ENCODE measurements at places on chromosomes 1 and 21. TPM values are rescaled to one million over a fixed set of nuclear protein-coding genes. Genes with fewer than 3 reads are reported as not detected.

DNA sequence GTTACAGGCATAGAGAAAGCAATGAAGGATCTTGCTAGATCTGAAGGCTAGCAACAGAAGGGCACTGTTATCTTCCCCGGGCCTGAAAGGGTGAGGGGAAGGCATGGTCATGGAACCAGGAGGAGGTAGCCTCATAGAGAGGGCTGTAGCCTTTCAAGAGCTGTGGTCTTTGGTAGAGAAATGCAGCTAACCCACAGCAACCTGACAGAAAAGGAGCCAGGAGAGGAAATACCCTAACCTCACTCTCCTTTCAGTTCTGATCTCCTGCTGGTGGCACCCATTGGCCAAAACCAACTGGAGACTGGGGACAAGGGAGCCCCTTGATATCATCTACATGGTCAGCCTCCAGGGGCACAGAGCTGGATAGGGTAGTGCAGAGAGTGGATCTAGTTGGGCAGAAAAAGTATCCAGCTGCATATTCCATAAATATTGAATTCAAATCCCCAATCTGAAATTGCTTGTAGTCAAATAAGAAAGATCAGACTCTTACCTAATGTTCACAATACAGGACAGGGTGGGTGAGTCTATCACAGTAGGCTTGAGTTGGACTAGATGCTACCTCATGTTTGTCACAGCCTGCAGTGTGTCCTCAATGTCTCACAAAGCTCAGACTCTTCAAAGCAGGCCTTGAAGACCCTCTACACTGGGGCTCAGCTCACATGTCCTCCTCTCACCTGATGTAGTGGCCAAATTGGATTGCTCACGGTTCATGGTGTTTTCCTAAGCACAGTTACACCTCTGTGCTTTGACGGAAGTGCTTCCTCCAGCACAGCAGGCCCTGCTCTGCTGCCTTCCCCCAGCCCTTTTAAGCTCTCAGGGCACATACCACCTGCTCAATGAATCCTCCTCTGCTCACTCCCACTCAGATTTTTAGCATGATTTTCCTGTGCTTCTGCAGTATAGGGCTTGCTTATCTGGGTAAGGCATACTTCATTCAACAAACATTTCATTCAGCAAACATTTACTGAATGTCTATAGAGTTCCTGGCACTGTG is 74.1 kb upstream of the JUN start:
- DNase-seq = no peak

DNA sequence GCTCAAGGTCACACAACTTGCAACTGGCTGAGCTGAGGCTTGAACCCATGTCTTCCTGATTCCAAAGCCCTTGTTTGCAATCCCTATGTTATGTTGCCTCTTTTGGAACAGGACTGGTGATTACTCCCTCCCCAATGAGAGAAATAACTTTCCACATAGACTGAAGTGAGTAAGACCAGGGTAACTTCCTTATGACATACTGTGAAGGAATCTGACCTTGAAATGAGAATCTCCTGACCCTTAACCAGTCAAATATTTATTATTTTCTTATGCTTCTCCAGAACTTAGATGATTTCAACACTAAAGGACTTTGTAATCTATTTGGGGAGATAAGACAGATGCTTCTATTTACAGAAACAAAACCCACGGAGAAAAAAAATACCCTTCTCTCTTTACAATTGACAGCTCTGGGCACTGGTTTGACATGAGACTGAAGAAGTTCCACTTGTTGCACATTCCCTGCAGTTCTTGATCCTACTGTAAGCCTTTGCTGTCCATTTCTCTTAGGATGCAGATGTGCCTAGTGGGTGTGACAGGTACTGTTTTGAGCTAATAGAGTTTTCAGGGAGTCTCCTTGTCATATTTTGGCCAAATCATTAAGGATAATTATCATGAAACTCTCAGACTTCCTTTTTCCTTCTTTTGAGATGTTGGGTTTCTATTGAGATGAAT is 3.9 kb upstream of the RPTN start:
- DNase-seq = no peak

DNA sequence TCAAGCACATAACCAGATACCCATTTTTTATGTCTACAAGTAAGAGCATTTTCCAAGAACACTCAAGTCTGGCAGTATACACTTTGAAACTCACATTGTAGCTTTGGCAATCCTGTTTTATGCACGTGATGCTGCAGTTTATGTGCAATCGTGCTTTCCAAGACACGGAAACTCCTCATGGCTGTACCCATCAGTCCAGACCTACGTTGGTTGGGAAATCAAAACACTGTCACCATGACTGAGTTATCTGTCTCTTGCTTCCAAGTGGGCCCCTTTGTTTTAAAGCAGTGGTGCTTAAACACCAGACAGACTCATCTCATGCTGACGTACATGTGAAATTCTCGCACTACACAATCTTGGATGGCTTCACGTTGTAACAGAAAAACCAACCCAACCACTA is 192.8 kb downstream of the LTN1 start:
- no peak for DNase-seq

DNA sequence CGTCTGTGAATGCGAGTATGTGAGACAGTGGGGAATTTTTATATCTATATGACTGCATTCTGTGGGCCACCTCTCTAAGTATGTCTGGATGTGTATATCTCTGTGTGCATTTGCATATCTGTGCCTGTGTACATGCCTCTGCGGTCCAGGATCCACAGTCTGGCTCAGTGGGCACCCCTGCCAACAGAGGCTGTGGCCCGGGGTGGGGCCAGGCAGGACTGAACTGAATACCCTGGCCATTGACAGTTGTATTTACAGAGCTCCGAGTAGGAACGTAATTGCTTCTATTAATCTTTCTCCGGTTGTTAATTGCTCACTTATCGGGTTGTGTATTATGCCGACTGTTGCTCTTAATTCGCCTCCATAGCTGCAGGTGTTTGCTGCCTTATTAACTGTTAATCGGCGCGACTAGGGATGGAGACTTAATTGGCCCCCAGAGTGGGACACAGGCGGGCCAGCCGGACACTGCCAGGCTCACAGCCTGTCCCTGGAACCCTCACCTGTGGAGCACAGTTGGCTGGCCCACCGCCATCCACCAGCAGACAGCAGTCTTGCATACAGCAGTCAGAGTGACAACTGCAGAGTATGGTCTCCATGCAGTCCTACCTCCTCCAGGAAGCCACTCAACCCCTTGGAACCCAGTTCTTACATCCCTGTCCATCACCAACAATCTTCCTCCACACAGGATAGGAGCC is 22.4 kb upstream of the ADGRB2 start:
- DNase-seq = no peak

Gene KRTAP13-2
- total RNA-seq = not detected

DNA sequence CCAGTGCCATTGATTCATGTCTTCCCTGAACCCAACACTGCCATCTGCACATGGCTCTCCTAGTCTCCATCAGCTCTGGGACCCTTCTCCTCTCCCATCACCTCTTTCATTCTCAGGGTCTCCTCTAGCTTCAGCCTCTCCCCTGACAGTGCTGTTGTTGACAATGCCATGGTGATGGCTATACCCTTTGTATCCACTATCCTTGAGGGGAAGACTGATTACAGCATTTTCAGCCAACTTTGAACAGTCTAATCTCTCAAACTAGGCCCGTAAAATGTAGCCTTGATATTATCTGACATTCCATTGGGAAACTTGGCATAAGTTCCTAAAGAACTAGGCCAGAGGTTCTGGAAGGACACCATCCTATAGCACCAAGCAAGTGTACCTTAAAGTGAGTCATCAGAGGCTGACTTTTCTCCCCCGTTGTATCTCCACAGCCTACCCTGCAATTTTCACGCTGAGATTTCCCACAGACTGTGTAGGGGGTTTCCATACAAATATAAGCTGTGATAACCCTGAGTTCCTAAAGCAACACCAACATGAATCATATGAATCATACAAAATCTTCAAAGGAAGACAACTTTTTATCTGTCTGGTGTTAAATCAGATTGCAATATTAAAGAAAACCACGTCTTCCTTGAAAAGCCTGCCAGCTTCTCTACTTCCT is 5.8 kb downstream of the HAO2 start:
- DNase-seq = no peak

Gene FAM229A
- total RNA-seq = 15.6 TPM

DNA sequence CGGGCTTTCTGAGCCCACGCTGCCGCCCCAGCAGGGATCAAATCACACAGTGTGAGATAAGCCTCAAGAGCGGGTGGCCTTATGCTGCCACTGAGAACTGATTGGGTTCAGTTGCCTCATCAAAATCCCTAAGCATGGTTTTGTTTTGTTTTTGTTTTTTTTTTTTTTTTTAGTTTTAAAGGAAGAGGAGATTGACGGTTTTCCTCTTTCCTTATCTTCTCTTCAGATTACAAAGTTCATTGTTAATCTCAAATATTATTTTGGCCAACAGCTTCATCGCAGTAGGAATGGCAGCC is 651 bp downstream of the COA6 start:
- DNase-seq = no peak

Gene SPATA21
- not detected for total RNA-seq

DNA sequence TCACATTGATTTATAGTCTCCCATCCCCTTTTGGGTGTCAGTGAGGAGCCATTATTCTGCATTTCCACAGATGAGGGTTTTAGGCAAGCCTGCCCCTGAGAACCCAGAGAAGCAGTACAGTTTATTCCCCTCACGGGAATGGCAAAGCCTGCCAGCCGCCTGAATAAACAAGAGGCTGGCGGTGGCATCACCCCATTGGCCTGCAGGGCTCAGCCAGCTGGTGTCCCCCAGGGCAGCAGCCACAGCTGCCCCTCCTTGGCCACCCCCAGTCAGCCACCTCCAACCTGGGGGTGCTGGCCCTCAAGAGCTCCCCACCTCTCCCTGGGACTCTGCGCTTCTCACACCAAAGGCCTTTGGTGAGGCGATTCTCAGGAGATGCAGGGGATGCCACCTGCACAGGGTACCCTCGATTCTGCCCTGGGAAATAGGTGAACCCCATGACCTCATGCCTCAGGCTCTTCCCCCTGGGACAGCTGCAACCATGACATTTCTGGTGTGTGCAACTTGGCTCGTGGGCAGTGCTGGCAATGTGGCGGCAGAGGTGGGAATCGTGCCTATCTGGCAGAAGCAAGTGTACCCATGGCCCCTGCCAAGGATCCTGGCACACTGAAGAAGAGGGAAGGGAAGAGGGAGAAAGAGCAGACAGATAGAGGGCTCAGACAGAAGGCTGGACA is 14.0 kb downstream of the OLFML2B start:
- peak; percentile 78 for DNase-seq
